ENCODE measurements at places on chromosomes 11 and 22. TPM values are rescaled to one million over a fixed set of nuclear protein-coding genes. Genes with fewer than 3 reads are reported as not detected.

- DNase-seq = no peak
Observed at GRCh38 chr11:6297831-6298230, 22.5 kb downstream of the CAVIN3 start.

- DNase-seq = no peak
Observed at GRCh38 chr11:26958005-26958701, 35.8 kb upstream of the FIBIN start.

GRCh38 chr11:125408311-125408711, 87.8 kb downstream of the FEZ1 start:
- DNase-seq = peak; percentile 56

- no peak for DNase-seq
Observed at GRCh38 chr11:97815667-97816066, 1205.1 kb upstream of the CNTN5 start.

GRCh38 chr22:28736301-28737155, 5.1 kb downstream of the CHEK2 start:
- no peak for DNase-seq

GRCh38 chr11:47234669-47235100, 13.9 kb downstream of the ACP2 start:
- DNase-seq = peak; percentile 52

DNA sequence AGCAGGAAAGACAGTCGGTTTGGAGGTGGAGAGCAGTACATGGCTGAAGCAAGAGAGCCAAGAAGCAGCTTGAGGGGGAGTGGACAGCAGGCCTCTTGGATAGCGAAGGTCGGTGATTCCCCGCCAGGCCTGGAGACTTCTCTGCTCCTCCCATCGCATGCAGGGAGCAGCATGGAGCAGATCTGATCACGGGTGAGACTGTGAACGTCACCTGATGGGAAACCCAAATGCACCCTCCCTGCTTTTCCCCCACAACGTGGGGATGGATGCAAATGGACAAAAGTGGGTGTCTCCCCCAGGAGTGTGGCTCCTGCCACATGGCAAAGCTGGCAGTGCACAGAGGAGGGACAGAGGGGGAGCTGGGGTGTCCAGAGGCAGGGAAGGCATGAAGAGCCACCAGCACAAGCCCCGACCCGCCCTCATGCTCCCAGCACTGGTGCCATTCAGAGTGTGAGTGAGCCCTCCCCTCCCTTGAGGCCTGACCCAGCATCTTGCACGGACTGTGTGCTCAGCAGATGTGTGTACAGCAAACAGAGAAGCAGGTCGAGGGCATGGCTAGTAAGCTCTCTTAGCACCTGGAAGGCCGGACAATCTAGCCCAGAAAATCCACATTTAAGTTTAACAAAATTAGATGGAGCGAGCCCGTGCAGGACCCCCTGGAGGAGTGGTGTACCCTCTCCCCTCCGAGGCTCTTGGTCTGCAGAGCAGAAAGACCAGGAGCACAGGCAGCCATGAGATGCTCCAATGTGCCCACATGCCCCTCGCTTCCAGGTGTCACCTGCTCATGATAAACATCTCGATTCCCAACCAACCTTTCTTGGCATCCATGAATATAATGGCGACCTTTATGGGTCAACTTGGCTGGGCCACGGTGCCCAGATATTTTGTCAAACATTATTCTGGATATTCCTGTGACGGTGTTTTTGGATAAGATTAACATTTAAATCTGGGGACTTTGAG, 661.7 kb downstream of the TBC1D22A start:
- DNase-seq = no peak

GRCh38 chr11:46176421-46176820, 55.2 kb upstream of the PHF21A start:
- DNase-seq = no peak

DNA sequence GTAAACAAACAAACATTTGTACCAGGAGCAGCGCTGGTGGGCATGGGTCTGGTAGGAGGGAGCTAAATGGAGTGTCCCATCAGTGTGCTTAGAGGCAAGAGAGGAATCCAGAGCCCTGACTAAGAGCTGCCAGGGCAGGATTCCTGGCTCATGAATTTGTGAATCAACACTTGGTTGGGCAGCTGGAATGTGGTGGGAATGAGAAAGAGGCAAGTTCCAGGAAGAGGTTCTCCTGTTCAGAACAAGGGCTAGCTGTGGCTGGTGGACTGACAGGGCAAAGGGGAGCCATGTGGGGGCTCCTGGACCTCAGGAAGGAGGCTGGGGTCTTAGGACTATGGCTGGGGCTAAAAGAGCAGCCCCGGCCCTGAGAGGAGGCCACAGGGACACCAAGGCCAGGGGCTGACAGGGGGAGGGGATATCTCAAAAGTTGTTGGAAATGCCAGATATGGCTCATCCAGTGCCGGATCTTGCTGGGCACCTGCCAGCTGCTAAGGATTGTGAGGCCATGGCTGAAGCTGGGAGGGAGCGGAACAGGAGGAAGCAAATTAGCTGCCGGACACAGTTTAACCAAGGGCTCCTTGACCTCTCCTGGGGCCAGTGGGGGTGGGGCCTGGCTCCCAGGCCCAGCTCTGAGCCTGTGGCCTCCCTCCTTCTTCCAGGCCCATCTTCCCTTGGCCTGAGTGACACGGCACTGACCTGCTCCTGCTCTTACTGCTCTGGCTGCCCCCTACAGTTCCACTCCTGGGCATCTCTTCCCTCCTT, 14.6 kb upstream of the P2RY6 start:
- DNase-seq = peak; percentile 93

The ANO3 gene
- 0.86 TPM for total RNA-seq

The MAFF gene
- total RNA-seq = 22.1 TPM

The KCNK7 gene
- 0.65 TPM for total RNA-seq

The TSPAN18 gene
- total RNA-seq = 65.8 TPM
